ENCODE measurements at places on chromosomes 1 and 21.

DNA sequence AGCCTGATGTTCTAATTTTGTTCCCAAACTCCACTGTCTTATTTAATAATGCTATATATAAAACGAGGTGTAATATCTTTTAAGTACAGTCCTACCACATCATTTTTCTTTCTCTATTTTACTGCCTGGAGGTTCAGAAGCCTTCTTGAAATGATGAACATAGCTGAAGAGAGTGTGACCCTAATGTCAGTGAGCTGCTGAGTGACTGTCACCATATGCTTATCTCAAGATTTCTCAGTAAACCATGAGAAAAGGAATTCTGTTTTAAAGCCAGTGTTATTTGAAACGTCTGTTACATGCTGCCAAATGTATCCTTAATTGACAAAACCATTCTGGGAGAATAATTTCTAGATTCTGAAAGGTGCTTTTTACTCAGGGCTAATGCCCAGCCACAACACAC, 503.5 kb upstream of the TMPRSS15 start:
- no peak for DNase-seq

DNA sequence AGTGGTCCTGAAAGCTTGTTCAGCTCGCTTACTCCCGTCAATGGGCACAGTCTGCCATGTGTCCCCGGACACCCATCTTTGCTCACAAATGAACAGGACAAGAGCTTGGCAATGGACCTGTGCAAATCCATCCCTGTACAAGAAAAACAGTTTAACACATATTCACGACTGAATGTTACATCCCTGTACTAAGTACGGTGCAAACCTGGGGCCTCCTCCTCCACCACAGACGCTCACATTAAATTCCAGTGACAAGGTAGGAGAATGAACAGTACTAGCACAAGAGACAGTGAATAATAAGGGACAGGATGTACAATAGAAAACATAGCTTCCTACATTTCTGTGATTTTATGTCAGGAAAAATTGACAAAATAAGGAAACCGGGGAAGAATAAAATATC, 187.7 kb downstream of the ASTN1 start:
- no peak for DNase-seq

DNA sequence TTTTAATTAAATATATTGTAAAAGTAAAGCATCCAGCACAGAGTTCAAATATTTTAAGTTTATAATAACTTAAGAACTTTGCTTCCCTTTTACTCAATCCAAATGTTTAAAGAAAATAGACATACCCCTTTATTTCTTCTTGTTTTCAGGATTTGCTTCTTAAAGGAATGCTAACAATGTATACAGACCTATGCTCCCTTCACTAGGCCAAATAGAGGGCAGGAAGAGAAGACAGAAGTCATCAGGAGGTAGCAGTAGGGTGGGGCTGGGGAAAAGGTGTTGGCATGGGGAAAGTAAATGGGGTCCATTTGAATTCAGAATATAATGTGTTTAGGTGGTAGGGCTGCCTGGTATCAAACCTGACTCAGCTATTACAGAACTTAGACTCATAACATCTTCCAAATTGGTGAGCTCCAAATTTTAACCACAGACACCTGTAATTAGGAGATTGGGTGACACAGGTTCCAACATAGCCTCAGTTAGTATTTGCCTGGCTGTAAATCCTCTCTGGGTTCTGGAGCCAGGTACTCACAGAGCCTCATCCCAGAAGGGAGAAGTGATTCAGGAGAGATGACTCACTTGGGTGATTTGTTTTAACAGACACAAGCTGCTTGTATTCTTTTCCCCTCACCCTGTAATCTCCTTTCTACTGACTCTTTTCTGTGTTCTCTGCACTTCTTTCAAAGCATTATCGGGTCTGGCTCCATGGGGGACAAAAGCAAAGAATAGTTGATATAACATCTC, 60.1 kb upstream of the DUSP10 start:
- DNase-seq, result peak; percentile 90

DNA sequence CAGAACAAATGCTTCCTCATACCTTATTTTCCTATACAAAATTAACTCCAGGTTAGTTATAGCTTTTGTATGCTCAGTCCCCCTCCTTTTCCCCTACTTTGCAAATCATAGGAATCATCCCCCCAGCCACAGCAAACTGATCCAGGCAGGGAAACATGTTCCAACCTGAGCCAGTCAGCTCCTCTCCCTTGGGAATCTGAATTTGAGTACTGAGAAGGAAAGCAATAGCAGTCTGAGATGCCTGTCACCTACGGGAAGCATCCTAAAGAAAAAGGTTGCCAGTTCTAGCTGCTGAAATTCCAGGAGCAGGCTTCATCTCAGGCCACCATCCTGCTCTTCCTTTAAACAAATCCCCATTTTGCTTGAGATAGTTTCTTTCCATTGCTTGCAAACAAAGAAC, 6.9 kb downstream of the ADSS2 start:
- peak; percentile 49 for DNase-seq

GRCh38 chr1:157992031-157992832, 1.2 kb upstream of the KIRREL1 start:
- DNase-seq, result peak; percentile 74

- DNase-seq, result peak; percentile 30
These were observed at the start of gene TTC34 for GRCh38 chr1:2801535-2802291. Gene TTC34, minus strand, starts transcription at chr1:2801693. Its CDS starts 866 bp downstream, at chr1:2800827.

DNA sequence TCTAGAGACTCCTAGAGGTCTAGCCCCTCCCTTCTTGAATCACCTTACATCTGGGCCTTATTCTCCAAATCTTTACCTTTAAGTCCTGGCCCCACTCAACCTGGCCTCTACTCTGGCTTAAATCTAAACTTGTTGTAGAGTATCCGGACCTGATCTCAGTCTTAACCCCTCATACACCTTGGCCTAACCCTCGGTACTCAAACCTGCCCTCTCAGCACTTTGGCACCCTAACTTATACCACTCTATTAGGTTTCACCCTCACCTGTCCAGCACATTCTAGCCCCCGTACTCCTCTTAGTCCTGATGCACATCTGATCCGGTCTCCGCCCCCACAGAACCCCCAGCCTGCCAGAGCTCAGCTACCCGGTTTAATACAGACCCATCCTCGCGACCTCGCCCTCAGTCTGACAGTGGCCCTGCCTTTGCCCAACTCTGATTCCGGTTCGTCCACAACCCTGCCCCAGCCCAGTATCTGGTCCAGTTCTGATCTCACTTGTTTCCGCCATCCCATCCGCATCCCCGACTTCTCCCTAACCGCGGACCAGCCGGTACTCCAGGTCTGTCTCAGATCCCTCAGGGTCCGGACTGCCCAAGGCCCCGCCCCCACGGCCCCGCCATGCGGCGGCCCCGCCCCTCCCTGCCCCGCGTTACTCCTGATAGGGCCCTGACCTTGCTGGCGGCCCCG, 1.5 kb downstream of the TRIM62 start:
- no peak for DNase-seq

DNA sequence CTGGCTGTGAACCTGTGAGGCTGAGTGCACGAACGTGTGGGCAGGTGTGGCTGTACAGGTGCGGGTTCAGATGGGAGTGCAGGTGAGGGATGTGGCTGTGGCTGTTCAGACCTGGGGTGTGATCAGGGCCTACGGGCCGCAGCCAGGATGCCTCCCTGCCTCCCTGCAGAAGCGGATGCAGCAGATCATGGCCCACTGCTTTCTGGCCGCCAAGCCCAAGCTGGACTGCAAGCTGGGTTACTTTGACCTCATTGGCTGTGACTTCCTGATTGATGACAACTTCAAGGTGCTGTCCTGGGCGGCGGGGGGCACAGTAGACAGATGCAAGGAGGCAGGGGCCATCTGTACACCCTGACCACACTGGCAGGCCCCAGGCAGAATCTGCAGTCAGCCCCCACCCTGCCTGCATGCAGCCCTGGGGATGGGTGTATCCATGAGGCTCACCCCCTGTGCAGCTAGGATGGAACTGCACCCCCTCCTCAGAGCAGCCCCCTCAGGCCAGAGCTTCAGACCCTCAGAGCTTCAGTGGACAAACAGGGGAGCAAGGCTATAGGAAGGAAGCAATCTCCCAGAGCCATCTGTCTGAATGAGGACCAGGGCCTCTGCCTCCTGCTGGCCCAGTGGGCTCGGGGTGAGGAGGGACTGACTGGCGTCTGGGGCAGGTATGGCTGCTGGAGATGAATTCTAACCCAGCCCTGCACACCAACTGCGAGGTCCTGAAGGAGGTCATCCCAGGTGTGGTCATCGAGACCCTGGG, 9.8 kb downstream of the TNFRSF18 start:
- DNase-seq, result no peak

DNA sequence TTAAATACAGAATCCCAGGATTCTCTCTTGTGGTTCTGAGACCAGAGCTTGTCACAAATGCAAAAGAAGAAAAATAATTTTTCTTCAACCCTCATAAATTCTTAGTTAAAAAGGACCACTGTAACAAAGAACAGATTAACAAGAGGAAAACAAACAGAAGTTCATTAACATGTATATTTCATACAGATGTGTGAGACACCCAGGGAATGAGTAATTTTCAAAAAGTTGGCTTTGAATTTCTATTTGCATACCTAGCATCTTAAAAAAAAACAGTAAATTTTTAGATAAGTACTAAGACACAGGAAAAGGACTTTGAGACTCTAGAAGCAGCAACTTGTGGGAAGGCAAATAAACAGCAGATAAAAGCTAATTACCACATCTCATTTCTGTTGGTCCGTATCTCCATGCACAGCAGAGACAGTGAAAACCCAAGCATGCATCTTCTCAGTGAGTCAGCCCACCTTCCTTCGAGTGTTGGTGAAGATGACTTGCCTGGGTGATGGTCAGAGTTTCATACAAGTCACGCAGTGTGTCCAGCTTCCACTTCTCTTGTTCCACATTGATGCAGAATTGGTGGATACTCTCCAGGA, 399.9 kb upstream of the ADAMTS5 start:
- DNase-seq, result no peak

GRCh38 chr1:109492779-109493178, 1.1 kb upstream of the CYB561D1 start:
- DNase-seq, result no peak

- DNase-seq, result no peak
These were observed 48.9 kb downstream of the INKA2 start for GRCh38 chr1:111690306-111690617.

- DNase-seq, result peak; percentile 94
These were observed 20.8 kb downstream of the ATP5PO start for GRCh38 chr21:33894736-33895288.

DNA sequence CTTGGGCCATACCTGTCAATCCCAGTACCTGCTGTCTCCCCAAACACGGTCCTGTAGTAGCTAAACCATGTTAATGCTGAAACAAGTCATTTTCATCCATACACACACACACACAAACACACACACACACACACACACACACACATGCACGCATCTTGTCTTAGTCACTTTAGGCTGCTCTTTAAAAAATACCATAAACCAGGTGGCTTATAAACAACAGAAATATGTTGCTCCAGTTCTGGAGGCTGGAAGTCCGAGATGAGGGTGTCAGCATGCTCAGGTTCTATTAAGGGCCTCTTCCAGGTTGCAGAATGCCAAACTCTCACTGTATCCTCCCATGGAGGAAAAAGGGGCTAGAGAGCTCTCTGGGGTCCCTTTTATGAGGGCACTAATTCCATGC, 129.9 kb downstream of the NTPCR start:
- no peak for DNase-seq

GRCh38 chr1:220631238-220631815, 58.8 kb upstream of the C1orf115 start:
- DNase-seq, result peak; percentile 83

DNA sequence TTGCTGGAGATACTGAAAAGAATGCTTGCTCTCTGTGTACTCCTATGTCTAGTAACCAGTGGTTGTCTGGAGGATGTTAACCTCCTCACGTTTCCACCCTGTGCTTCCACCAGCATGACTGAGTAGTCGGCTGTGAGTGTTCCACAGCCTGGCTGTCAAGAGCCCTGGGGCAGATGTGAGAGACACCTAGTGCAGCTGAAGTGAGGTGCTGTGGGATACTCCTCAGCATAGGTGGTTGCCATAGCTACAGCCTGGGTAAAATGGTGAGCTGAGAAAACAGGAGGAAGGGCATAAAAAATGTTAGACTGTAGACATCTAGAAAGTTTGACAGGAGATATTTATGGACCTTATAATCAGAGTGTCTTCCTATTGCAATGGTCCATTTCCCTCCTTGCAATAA, 15.8 kb downstream of the IVL start:
- DNase-seq, result peak; percentile 25

GRCh38 chr1:8082945-8083344, 56.8 kb upstream of the ERRFI1 start:
- DNase-seq, result no peak

DNA sequence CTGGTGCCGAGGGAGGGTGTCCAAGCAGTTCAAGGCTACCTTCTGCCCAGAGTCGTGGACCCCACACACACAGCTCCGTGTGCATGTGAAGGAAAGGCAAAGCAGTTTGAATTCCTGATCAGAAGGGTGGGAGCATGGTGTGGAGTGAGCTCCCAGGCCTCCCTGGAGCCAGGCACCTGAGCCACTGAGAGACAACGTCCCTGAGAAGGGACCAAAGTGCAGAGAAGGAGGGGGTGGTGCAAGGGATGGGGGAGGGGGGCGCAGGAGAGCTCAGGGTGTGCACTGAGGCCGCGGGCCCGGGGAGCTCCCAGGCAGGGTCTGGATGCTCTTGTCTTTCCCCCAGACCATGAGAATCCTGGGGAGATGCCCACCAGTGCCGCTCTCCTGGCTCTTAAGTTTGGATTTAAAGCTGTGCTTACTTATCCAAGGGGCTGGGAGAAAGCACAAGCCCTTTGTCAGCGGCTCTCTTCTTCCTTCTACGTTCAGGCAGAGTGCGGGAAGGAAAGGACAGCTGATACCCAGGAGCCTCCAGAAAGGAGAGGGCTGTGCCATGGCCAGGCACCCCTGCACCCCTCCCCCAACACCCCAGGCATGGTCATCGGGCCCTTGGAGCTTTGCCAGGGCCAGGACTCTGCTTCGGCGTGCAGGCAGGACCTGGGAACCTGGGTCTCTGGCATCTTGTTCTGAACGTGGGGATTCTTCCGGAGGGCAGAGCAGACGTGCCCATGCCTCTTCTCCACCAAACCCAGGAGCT, 24.1 kb downstream of the ACTA1 start:
- no peak for DNase-seq
